ENCODE measurements at places on chromosomes 1 and 21.

DNA sequence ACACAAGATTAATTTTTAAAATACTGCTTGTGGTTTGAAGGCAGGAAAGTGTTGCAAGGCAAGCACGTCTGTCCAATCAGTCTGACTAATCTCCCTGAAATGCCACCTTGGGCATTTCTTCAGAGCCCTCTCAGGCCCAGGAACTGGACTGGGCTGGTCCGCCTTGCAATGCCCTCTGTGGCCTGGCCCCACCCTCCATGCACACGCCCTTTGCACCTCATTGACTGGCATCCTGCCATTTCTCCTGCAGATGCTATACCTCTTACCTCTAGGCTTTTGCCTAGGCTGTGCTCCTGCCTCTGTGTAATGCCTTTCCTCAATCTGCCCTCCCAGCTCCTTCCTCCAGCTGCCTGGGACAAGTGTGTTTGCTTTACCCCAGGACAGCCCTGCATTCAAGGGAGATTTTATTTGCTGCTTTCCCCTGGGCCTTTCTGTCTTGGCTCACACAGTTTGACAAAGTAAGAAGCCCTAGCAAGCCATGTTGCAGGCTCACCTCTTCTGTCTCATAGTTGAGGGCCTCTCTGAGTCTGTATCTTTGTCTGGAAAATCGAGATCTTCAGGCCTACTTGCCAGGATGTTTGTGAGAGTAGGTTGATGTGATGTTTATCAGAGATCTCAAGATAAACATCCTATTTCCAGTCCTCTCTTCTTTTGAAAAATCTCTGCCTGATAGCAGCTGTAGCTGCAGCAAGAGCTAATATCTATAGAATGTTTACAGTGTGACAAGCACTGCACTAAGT lies 149.2 kb upstream of the JUN start:
- DNase-seq, result peak; percentile 37

- DNase-seq, result no peak
Observed at GRCh38 chr21:45228171-45228641, 59.5 kb downstream of the POFUT2 start.

DNA sequence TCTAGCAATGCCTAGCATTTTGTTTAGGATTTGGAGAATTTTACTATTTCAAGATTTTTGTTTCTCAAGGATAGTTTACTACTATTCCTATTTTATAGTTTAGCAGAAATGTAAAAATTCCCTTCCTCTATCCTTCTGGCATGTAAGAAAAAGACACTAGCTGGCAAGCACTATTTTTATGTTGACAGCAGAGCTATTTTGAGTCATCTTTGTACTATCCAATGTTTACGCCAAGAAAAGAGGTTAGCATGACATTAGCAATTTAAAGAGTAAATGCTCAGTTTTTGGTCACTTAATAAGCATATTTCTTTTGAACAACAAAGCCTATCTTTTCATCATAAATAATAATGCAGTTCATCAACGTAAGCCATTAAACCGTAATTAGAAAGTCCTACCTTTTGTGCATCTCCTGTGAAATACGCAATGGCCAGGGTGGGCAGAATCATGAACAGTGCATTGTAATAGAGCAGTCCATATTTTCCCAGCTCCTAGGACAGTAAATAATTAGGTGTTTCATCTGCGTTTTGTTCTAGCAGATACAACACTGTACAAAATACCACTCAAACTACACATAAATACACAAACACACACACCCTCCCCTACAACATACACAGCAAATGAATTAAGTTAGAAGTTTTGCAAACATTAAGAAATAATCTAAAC lies 12.0 kb downstream of the SLC35D1 start:
- no peak for DNase-seq

DNA sequence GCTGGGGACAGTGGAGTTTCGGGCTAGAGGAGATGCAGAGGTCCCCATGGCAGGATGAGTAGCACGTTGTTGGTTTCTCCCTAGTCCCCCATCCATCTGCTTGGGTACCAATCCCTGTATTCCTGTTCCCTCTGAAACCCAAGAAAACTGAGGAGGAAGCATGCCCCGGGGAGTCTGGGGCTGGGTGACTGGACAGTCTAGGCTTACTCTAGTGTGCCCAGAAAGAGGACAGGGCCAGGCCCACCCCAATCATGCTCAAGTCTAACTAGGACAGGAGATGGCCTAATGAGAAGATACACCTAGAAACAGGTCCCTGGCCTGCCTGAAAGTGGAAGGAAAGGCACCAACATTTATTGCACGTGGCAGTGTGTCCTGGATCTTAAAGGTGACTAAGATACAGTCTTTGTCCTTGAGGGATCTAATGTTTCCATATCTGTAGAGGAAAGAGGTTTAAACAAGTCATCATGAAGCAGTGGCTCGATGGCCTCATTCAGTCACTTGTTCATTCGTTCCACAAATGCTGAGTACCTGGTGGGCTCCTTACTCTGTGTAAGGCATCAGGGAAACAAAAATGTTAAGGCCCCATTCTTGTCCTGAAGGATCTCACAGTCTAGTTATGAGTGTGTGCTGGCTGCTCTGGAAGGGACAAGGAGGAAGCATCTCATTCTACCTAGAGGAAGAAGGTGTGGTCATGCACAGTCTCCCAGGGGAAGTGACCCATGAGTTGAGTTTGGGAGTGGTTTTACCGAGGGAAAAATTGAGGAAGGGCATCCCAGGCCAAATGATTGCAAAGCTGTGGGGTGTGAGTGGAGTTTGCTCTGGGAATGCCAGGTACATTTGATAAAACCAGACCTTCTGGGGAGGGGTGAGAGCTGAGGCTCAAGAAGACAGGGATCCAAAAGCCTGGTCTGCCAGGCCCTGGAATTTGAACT lies 10.0 kb downstream of the CDK18 start:
- DNase-seq, result no peak

GRCh38 chr1:47388891-47389238 lies 27.2 kb upstream of the FOXE3 start:
- peak; percentile 67 for DNase-seq

- no peak for DNase-seq
Observed at GRCh38 chr1:162301696-162302095, 75.0 kb downstream of the SPATA46 start.

GRCh38 chr1:231395076-231395997 lies 26.8 kb downstream of the EGLN1 start:
- DNase-seq, result peak; percentile 36

DNA sequence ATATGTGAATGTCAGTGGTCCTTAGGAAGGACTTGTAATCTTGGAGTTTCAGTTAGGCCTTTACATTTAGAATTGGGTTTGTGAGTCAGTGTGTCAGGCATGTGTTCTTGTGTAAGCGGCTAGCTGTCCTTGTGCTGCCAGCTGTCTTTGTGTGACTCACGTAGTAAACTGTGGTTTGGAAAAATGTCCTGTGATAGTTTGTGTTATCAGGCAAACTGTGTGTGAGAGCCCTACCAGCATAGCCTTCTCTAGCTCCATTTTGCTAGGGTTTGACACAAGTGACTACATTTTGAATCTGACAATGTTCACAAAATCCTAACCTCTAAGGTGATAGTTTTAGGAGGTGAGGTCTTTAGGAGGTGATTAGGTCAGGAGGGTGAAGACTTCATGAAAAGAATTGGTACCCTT lies 6.9 kb upstream of the SLC35D1 start:
- no peak for DNase-seq

- no peak for DNase-seq
Observed at GRCh38 chr1:230502306-230502705, 76.2 kb upstream of the PGBD5 start.

GRCh38 chr1:68359045-68359444 lies 90.7 kb downstream of the RPE65 start:
- no peak for DNase-seq

GRCh38 chr21:28099001-28099705 lies 893.5 kb downstream of the LTN1 start:
- no peak for DNase-seq
